NCI-H510A (cell line): ENCODE measurements at places on chromosomes 2 and 18.

- no peak for DNase-seq
Observed at GRCh38 chr18:45106331-45106774, 425.7 kb downstream of the SETBP1 start.

DNA sequence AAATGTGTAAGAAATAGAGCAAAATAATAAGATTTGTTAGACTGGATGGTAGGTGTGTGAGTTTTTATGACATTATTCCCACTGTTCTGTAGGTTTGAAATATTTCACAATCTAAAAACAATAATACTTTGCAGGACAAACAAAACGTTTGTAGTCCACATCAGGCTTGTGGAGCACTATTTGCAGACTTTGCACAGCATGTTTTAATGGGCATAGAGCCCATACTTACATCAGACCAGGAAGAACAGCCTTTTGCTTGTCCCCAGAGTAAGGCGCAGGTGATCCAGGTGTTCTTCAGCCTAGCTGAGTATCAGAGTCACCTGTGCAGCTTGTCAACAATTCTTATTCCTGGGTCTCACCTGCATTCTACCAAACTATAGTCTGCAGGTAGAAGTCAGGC lies 9.1 kb upstream of the STK39 start:
- DNase-seq: peak; percentile 22

- DNase-seq: no peak
Observed at GRCh38 chr2:239445771-239446524, 45.1 kb upstream of the HDAC4 start.

DNA sequence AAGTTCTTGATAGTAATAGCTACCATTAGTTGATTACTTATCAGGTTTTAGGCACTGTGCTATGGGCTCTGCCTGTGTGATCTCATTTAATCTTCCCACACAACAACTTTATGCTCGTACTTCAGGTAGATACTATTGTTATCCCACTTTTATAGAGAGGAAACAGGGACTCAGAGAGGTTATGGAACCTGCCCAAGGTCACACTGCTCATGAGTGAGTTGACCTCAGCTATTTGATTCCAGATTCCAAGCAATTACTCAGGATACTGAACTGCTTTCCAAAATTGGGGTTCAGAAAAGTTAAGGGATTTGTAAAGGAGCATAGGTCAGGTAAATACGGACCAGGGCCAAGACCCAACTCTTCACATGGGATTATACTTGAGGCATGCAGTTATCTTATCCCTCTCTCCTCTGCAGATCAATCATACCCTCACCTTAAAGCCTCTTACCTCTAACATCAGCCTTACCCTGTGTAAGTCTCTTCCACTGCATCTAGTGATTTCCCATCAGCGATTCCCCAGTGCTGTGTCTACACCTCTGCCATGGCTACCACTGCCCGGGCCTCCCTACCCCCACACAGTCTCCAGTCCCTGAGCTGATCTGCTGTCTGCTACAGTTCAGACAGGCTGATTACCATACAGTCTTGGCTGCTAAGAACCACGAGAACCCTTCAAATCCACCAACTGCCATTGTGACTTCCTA lies 74.4 kb downstream of the ANTXR1 start:
- no peak for DNase-seq

GRCh38 chr2:205696927-205697441 lies 14.7 kb downstream of the NRP2 start:
- no peak for DNase-seq

- DNase-seq: no peak
Observed at GRCh38 chr2:219484343-219485200, 14.1 kb upstream of the GMPPA start.

- no peak for DNase-seq
Observed at GRCh38 chr2:225004597-225004996, 37.7 kb downstream of the DOCK10 start.

GRCh38 chr2:74828543-74828942 lies 5.4 kb upstream of the HK2 start:
- DNase-seq: no peak

GRCh38 chr2:144370937-144371584 lies 148.9 kb downstream of the ZEB2 start:
- DNase-seq: no peak

DNA sequence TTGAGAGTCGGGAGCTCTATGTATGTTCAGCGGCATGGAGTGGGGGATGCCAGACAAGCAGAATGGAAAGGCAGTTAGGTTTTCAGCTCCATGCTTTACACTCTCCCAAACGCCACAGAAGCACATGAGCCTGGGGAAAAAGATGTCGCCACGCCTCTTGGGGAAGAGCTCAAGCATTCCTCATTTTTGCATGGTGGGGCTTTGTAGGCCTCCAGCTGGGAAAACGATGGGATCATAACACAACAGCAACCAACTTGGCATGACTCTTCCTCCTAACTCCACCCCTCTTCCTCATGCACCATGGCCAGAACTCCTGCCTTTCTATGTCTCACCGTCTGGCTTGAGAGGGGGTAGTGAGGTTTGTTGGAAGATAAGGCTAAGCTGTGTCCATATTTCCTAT lies 102.6 kb downstream of the PAX3 start:
- no peak for DNase-seq

- no peak for DNase-seq
Observed at GRCh38 chr18:48945953-48946217, 4.9 kb downstream of the SMAD7 start.

- DNase-seq: no peak
Observed at GRCh38 chr2:45769056-45769455, 117.6 kb downstream of the PRKCE start.

DNA sequence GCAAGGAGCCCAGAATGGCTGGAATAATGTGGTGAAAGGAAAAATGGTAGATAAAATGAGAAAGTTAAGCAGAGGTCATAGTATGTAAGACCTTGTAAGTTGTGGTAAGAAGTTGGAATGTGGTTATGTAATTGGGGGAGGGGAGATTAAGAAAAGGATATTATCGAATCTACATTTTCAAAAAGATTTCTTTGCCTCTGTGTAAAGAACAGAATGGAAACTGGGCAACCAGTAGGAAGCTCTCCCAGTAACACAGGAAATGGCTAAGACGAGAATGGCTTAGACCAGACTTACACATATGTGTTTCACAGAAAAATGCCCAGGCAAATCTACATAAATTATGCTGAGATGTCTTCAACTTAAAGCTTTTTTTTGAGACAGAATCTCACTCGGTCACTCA lies 13.2 kb downstream of the MEMO1 start:
- DNase-seq: no peak

- no peak for DNase-seq
Observed at GRCh38 chr2:54543733-54544396, 87.7 kb downstream of the SPTBN1 start.

DNA sequence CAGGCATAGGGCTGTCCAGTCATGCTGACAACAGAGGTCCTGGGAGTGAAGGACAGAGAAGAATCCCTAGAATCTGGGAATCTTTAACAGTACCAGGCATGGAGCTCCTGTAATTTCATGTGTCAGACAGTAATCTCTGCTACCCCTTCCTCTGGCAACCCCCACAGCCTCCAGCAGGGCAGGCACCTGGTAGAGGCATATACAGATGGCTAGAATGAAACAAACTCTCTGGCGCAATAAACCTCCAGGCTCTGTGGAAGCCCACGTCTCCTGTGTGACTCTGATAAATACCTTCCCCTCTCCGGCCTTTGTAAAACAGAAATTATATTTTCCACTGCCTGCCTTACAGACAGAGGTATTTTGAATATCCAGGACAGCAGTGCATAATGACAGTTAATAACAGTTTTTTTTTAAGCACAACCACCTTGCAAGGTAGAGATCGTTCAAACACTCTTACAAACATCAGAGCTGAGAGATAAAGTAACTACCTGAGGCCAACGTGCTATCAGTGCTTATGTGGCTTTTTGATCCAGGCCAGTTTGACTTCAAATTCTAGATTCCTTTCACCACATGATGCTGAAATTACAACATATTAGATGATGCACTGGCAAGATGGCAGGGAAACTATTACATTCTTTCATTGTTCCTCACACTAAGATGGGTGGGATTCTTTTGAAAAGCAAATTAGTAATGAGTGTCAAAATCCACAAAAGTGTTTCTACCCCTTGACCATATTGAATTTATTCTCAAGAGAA lies 47.7 kb upstream of the TMEM247 start:
- DNase-seq: no peak
